ENCODE measurements at places on chromosomes 1 and 21.

DNA sequence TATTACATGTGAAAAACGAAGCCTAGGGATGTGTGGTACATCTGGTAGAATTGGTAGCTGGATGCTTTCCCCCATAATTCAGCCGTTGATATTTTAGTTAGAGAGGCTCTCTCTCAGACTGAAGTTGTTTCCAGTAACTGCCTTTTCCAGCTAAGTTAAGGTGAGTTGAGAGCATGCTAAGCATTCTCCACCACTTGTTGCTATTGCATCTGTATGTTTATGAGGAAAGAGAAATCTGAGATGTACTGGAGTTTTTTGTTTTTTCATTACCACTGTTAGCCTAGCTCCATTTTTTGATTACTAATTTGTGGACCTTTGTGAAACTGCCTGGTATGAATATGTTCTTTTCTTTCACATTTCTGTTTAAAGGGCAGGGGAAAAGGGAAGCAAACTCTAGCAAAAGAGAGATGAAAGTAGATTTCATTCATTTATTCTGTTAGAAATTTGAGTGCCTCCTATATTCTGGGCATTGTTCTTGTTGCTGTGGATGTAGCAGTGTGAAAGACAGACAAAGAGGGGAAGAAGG is 189.9 kb upstream of the CACYBP start:
- DNase-seq = no peak

- no peak for DNase-seq
Observed at GRCh38 chr1:3534803-3535637, 76.3 kb downstream of the MEGF6 start.

- DNase-seq = no peak
Observed at GRCh38 chr1:66937529-66938234, 12.9 kb downstream of the MIER1 start.

DNA sequence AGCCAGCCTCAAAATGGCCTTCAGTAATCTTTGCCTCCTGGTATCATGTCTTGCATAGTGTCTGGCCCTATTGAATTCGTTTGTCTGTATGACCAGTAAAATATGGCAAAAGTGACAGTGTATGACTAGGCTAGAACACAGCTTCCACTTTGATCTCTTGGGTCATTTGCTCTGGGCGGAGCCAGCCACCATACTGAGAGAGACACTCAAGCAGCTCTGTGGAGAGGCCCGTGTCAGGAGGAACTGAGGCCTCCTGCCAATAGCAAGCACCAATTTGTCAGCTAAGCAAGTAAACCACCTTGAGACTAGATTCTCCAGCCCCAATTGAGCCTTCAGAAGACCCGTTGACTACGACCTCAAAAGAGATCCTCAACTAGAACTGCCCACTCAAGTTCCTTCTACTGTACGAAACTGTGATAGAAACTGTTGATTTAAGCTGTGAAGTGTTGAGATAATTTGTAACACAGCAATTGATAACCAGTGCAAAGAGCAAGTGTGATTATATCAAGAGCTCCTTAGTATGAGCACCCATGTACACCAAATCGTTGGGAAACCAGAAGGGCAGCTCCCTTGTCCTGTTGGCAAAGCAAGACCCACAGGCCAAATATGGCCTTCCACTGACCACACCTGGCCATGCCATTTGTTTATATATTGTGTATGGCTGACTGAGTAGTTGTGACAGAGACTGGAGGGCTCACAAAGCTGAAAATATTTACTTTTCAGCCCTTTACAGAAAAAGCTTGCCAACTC is 52.7 kb upstream of the SERBP1 start:
- no peak for DNase-seq

DNA sequence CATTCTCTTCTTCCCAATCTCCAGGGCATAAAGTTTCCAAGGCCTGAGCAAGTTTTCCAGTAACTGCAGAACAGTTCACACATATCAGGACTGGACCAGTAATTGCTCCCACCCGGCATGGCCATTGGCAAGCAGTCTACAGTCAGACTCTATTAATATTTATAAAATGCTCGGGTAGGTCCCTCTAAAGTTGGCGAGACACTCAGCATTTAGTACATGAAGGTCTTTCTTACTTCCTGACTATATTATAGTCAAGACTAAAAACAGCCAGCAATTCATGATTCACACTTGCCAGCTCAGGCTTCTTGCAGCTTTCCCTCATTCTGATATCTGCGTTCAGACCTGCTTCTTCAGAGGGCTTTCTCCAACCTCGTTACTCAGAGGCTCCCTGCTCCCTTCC is 25.4 kb downstream of the GADD45A start:
- DNase-seq = no peak

DNA sequence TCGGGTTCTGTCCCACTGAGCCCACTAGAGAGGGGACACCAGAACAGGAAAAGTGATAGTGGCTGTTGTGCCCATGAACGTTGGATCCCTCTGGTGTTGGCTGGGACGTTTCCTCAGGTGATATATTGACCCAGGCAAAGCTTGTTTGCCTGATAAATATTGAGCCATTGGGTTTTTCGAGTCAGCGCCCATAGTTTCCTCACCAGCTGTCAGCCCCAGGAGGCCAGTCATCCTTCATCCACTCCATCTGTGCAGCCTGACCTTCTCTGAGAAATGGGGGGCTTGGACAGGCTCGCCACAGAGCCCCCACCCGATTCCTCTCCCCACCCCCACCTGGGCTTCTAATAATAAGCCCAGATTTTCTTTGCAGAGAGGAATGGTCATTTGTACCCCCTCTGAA is 13.3 kb downstream of the DISP3 start:
- no peak for DNase-seq

GRCh38 chr1:178283409-178283808 is 189.5 kb downstream of the RASAL2 start:
- DNase-seq = no peak

DNA sequence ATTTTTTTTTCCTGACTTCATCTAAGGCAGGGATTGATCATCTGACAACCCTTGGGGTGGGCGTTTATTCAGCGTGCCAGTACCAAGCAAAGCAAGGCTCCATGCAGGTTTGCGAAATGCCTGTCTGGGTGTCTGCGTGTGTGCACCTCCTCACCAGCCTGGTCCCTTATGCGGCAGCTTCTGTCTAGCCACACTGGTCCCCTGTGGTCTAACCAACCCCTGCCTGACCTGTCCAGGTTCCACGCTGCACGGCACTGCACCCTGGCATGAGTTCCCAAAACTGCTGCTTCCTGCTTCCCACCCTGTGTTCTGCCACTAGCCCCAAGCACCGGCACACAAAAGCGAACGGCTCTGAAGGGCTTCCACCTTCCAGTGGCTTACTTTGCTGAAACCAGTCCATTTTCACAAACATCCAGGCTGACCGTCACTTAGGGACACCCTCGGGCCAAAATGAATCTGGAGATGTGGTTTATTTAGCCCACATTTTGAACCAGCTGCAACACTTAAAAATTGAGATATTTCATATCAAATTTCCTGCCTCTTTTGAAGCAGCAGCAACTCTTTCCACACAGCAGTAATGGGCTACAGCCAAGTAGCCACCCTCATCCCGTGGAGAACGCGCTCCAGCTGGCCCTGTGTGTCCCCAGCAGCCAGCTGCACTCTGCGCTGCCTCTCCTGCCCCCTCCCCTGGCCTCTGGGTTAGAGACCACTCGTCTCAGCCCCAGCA is 55.7 kb downstream of the HLCS start:
- DNase-seq = no peak

- DNase-seq = no peak
Observed at GRCh38 chr21:28719723-28720122, 273.0 kb downstream of the LTN1 start.

GRCh38 chr1:213976665-213977485 is 10.9 kb upstream of the PROX1 start:
- DNase-seq = no peak

- DNase-seq = peak; percentile 36
Observed at GRCh38 chr1:94247138-94248094, 10.0 kb upstream of the ARHGAP29 start.

GRCh38 chr1:10693497-10694273 is 102.8 kb downstream of the CASZ1 start:
- DNase-seq = peak; percentile 38

DNA sequence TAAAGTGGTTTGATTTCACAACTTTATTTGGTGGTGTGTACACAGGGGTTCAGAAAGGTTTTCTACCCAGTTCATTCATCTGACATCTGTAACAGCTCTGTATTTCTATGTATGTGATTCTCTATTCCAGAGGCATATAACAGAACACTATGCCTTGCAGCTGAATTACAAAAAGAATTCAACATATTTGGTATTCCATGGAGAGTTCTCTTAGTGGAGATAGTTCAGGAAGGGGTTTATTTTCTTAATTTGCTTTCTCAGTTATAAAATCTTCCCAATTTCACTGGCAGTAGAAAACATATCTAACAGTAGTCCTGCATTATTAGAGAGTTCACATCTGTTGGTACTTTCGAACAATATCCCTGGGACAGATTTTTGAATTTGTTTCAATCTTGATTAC is 207.9 kb upstream of the LYPLAL1 start:
- DNase-seq = no peak

GRCh38 chr1:148294116-148294807 is 142.2 kb upstream of the NBPF11 start:
- DNase-seq = no peak

DNA sequence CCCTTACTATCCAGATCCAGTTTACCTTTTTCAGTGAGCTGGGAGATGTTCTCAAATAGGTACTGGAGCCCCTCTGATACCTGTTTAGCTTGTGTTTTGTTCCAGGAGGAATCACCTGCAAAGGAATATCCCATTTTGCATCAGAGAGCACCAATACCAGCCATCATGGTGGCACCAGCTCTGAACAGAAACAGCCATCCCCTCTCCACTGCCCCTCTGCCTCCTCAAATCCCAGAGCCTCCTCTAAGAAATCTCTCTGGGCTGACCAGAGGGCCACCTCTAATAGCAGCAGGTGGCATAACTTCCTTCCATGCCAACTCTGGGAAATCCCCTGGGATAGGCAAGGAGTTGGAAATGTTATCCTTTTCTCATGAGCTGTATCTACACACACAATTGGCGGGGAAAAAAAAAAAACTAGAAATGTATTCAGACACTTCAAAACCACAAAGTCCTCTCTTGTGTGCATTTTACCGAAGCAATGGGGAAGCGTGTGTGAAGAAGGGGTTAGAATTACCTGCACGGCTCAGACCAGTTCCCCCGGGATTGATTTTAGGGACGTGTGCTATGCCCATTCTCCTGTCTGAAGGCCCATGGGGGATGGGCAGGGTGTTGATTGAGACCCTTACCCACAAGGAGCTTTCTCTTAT is 2.4 kb downstream of the PGLYRP4 start:
- no peak for DNase-seq

GRCh38 chr1:216430744-216431143 is 7.5 kb upstream of the USH2A start:
- DNase-seq = no peak

- no peak for DNase-seq
Observed at GRCh38 chr21:38937844-38938243, 132.1 kb downstream of the ETS2 start.

- DNase-seq = no peak
Observed at GRCh38 chr1:76713535-76713934, 153.7 kb upstream of the ST6GALNAC5 start.

- no peak for DNase-seq
Observed at GRCh38 chr21:14678973-14679574, 133.0 kb upstream of the SAMSN1 start.

GRCh38 chr1:78490861-78491450 is at the start of gene PTGFR:
TSS of gene PTGFR (plus strand) at chr1:78490974. CDS start at chr1:78492744, 1,770 bp downstream.
- no peak for DNase-seq

DNA sequence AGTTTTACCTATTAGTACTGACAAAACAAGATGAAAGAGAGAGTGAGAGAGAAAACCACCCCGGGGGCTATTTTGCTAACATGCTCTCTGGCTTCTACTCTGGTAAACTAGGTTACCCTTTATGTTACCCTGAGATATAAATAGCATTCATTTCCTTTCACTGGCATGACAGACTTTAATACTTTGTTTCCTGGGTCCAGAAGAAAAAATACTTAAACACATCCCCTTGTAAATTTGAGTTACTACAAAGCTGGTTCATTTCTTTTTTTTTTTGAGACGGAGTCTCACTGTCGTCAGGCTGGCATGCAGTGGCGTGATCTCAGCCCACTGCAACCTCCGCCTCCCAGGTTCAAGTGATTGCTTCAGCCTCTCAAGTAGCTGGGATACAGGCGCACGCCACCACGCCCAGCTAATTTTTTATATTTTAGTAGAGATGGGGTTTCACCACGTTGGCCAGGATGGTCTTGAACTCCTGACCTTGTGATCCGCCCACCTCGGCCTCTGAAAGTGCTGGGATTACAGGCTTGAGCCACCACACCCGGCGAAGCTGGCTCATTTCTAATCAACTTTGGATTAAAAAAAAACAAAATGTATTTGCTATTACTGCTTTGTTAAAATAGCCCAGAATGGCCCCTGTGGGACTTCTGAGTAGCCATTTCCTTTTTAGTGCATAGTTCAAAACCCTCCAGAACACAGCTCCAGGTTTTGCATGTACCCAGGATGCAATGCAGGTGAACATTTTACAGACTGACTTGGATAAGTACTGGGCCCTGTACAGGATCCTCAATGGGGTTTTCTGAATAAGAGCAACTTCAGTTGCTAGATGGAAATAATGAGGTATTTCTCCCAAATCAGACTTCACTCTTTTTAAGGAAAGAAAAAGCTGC is 20.6 kb downstream of the INPP5B start:
- DNase-seq = no peak

DNA sequence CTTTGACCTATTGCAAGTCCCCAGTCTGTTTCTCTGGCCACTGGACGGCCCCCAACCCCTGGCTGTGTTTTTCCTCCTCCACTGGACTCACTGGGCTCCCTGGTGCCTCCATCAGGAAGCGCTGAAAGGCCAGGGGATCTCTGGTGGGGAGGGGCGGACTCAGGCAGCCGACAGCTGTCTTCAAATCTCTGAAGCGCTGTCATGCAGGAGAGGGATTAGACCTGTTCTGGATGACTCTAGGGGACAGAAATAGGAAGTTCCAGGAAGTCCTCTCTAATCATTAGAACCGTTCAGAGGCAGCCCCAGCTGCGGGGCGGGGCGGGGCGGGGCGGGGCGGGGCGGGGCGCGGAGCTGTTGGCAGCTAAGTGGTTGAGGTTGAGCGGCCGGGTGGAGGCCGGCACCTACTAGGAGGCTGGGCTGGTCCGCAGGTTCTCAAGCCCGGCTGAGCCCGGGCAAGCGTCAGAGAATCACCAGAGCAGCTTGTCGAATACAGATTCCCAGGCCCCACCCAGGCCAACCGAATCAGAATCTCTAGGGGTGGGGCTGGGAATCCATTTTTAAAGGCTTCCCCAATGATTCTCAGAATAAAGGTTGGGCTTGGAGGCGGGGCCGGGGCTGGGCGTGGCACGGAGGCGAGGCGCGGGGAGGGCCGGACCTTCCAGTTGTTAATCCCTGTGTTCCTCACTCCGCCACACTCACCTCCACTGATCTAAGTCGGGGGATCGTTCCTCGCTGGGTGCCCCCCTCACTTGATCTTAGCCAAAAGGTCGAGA is 11.4 kb upstream of the PHLDA3 start:
- peak; percentile 67 for DNase-seq

- DNase-seq = no peak
Observed at GRCh38 chr1:17140279-17140678, 21.0 kb upstream of the PADI2 start.

- DNase-seq = no peak
Observed at GRCh38 chr1:29574871-29575270, 338.5 kb downstream of the PTPRU start.

GRCh38 chr1:168964478-168964877 is 142.0 kb upstream of the ATP1B1 start:
- no peak for DNase-seq

All from stimulated activated CD4-positive, alpha-beta T cell treated with anti-CD3 and anti-CD28 coated beads, Interleukin-2, amount 100 ng/mL, for 24 hours (primary cell).